ENCODE measurements at places on chromosomes 3 and 15.

DNA sequence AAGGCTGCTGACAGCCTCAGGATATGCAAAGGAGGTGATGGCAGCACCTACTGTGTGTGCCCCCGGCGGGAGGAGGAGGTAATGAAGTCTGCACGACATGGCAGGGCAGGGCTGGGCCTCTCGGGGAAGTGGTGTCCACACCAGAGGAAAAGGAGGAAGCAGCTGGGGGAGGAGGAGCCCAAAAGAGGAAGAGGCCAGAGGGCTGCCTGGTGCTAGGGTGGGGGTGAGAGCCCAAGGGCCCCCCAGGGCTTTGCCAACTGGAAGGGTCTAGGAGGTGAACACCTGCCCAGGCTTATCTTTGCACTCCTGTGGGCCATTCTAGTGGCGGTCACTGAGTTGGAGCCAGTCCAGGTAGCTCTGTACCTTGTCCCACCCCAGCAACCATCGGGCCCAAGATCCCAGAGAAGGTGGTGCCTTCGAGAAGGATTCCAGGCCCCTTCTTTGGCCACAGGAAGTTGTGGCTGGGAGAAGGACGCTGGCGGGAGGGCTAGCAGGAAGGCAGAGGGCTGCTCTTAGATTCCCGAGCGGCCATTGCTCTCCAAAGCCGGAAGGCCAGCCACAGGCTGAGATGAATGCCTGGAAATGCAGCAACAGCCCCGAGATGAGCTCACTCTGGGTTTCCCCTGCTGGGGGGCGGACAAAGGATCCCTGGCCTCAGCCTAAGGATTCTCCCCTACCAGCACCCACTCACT is 7.0 kb downstream of the GNAI2 start:
- no peak for DNase-seq

DNA sequence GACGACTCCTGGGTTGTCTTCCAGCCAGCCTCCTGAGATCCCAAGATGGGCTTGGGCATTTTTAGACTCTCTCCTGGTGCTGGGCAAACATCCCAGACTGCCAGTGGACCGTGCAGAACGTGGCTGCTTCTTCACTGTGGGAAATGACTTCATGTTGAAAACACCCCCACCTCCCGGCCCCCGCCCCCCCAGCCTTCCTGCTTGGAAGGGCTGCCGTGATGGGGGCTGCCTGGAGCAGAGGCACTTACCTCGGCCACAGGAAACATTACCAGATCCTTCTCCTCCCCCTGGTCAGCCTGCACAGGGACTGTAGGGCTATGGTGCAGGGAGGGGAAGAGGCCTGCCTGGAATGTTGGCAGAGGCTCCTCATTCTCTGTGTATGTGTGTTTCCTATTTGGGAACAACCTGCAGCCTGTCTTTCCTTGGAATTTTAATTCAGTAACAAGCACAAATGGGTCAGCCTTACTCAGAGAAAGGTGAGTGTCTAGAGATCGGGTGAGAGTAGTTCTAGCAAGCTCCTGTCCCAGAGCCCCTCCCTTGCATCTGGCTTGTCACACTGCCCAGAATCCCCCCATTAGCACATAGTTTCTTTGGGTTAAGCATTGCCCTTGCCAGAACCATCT is 90.8 kb downstream of the ANP32A start:
- no peak for DNase-seq

DNA sequence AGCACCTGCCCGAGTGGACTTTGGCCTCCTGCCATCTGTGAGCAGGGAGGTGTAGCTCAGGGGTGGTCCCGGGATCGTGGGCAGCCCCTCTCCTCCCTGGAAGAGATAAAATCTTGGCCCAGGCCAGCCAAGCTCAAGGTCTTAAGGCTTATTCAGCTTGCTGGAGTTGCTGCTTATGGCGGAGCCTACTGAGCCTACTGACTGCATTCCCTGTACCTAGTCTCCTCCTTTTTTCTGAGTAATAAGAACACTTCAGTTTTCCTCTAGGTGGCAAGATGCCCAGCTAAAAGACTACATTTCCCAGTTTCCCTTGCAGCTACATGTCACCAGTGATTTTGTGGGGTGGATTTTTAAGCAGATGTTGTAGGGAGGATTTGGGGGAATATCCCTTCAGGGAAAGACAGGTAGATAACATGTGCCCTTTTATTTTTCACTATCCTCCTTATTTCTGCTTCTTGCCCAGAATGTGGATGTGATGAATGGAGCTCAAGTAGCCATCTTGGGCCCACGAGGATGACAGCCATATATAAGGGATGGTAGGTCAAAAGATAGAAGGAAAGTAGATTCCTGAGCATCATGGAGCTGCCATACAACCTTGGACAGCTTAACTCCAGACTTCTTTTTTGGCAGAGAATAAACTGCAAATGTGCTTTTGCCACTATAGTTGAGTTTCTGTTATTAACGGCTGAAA is 41.4 kb upstream of the INSYN1 start:
- DNase-seq = no peak

DNA sequence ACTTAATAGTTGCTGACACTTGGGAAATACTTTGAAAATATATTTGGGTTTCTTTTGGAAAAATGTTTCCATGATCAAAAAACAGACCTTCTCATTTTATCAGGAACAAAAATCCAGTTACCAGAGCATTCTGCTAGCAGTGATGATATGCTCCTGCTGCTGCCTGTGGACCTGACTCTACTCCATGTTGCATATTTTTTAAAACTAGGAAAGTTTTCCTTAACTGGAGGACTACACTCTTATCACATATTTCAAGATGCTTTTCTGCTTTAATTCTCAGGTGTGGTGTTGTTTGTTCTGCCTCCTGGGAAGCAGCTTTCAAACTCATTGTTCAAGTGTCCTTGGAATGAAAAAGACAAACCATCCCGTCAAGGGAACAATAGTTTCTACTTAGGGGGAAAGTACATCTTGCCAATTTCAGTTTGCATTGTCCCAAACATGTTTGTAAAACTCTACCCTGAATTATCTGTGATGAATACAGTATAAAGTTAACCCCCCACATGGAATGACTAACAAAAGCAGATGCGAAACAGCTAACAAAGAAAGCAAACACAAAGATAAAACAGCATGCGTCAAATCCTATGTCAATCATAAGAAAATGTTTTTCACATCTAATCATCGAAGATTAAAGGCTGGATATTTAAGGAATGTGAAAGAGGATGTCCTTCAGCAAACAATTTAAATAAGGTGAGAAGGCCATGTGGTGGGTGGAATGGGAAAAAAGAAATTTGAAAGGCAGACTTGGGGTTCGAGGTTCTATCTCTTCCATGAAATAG is 40.1 kb upstream of the PSMD6 start:
- DNase-seq = no peak

DNA sequence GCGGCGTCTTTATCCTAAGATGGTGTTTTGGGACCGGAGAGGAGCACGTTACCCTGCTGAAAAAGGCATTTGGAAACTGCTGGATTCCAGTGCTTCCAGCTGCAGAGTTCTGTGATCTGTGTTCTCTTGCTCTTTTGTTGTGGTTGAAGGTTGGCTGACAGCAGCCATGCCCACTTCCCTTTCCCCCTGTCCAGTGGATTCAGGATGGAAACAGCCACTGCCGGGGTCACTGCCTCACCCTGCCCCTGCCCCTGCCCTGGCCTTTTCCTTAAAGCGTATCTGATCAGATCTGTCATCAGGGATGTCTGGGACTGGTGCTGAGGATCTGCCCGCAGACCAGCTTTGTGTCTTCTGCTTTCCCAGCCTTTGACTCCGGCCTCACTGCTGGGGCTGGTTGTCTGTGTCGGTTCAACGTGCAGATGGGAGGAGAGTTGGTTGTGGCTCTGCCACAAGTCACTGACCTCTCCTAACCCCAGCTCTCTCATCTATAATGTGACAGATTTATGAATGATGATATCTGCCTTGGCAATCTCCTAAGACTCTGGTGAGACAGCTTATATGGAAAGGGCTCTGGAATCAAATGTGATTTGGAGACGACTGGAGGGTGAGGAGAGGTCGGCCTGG is 219.4 kb upstream of the BHLHE40 start:
- no peak for DNase-seq

DNA sequence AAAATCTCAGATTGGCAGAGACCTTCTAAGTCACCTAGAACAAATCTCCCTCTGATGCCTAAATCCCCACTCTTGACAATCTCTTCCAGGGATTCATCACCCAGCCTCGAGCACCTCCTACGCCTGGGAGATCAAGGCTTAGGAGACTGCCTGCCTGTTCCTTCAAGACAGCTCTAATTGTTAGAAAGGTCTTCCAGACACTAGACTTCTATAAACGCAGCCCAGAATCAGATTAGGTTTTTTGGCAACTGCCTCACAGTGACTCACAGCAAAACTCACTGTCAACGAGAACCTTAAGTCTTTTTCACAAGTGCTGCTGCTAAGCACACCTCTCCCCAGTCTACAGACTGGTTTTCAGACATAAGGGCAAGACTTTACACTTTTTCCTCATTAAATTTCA is 23.1 kb downstream of the SRGAP3 start:
- DNase-seq = no peak

DNA sequence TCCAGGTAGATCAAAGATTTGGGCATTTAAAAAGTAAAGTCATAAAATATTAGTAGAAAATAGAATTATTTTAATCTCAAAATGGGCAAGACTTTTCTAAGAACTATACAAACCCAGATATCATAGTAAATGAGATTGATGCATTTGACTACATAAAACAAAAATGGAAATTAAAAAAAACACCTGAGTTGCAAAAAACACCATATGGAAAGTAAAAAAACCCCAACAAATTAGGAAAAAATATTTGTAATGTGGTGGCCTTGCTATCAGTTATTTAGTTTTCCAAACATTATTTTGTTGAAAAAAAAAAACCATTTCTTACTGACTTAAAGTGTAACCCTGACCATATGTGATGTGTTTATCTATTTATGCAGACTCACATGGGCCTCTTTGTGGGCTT is 97.2 kb downstream of the PDCD6IP start:
- DNase-seq = no peak

DNA sequence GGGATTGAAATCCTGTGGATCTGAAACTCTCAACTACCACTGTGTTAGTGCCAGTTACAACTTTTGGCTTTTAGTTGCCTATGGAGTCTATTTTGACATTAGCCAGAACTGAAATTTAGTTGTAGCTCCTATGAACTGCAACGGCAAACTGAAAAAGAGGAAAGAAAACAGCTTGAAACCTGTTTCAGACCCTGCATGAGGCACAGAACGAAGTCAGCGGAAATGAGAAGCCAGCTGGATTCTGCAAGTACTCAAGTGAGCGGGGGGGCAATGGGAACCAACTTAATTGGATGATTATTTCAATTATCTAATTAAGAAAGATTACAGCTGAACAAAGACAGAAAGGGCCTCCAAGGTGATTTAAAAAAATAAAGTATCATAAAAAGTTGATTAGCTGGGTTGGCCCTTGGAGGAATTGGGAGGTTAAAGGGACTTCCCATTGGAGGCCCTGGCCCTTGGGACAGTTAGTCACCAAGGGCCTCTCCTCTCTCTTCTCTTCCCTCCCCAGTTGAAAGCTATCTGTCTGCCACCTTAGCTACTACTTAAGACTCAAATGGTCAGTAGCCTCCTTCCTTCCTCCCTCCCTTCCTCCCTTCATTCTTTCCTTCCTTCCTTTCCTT is 352.1 kb downstream of the SHQ1 start:
- no peak for DNase-seq

DNA sequence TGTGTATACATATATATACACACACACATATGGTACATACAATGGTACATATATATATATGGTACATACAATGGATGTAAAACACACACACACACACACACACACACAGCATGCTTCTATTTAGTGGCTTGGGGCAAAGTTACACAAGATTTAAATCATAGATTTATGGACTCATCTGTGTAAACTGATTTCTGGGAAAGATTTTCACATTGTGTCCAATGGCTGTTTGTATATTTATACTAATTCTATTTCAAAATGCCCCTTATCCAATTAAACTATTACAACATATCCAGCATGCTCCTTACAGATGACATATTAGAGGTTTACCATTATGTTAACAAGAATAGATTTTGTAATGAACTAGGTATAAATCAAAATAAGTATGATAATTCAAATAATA is 94.9 kb downstream of the ANO10 start:
- no peak for DNase-seq

DNA sequence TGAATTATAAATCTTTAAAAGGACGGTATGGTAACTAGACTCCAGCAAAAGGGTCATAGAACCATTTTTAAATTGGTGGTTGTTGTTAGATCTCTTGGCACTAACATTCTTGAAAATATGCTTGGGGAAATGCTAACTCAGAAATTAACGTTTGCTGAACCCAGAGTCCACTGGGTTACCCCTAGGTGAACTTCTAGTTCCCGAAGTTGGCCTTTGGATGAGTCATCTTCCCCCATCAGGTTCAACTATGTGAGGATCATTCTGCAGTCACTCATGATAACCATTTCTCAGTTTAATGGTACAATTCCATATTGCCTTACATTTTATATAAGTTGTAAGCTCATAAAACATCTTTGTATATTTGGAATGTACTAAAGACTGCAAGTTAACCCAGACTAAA is 204.7 kb downstream of the THSD4 start:
- no peak for DNase-seq

DNA sequence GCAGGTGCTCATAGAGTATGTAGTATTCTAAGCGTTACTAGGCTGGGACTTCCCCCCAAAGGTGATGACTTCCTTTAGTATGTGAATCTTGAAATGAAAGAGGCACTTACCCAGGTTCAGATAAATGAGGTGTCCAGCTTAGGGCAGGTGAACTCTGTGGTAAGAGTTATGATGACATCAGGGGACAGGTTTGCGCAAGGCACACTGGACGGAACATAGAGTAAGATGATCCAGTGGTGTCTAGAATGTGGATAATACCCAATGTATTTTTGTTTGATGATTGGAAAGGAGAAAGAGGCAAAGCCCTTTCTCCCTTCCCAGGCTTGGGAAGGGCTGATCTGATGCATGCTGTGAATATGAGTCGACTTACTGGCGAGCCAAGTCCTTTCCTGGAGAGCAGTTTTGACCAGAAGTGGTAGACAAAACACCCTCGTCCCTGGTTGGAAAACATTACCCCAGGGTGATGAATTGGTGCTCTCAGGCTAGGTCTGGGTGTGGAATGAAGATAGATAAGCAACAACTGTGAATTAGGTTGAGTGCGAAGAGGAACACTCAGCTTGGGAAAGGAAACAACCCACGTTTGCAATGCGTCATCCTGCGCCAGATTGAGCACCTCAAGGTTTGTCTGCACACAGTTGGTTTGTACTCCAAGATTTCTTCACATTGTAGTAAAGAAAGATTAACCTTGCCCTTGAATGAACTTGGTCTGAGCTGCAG is 124.2 kb downstream of the GHSR start:
- DNase-seq = no peak

DNA sequence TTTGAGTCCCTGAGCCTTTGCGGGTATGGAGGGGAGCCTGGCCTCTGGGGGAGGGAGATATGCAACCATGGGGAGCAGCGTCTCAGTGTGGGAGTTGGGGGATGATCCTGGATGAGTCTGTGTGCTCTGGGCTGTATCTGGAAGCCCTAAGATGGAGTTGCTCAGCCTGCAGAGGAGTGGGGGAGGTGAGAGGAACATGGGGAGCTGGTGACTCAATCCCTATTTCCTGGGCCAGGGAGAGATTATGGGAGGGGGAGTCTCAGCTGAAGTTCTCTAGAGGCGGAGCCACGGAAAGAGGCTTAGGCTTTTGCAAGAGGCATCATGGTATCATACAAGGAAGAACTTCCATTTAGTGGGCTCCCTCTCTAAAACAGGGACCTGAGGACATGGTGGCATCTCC is 59.5 kb upstream of the TMEM115 start:
- no peak for DNase-seq
